Peyer's patch (tissue), 4 donors: ENCODE measurements at places on chromosomes 7 and 10. TPM values are rescaled to one million over a fixed set of nuclear protein-coding genes. Genes with fewer than 3 reads are reported as not detected.

DNA sequence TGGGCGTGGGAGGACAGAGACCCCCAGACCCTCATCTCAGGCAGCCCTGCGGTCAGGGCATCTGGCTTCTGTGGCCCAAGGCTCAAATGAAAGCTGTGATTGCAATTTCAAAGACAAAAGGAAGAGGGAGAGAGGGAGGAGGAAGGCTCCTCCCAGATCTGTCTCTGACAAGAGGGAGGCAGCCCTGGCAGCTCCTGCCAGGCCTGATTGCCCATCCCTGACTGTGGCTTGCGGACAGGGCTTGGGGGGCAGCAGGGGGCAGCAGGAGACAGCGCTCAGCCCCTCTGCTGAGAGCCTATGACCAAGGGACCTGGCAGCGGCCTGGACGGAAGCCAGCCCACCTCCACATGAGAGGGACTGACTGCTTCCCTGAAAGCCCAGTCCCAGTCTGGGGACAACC lies 91.8 kb downstream of the PTPRN2 start:
- no peak for DNase-seq

GRCh38 chr10:104331208-104331838 lies 6.9 kb downstream of the ITPRIP start:
- peak; percentile 17 for DNase-seq

The AGR3 gene
- total RNA-seq, result 126 TPM

- no peak for DNase-seq
Measured at GRCh38 chr7:106365252-106366005, 80.6 kb upstream of the NAMPT start.

The C10orf105 gene
- total RNA-seq, result 0.27 TPM

- DNase-seq, result peak; percentile 72
Measured at GRCh38 chr7:74311305-74311744, 22.1 kb downstream of the CLIP2 start.

DNA sequence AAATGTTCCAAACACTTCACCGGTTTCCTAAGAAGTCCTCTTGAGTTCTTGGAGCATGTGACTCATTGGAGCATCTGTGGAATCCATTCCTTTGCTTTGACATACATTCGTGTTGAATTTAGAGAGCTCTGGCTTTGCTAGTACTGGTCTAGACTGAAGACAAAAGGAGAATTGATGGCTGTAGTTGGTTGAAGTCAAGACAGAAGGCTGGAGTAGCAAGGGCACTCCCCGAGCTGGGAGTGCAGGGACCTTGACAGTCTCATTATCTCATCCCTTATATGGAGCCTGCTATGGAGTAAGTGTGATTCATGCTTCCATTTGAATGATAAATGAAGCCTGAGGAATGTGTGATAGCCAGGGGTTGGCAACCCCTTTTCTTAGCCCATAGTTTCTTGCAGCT lies 1249.1 kb downstream of the TYW1 start:
- no peak for DNase-seq

The CASD1 gene
- 9.4 TPM for total RNA-seq

The ZNF804B gene
- not detected for total RNA-seq
